Activated CD4-positive, alpha-beta memory T cell treated with anti-CD3 and anti-CD28 coated beads, Interleukin-2, amount 10 ng/mL, durations not matched to agents 7 days and 5 days (primary cell): ENCODE measurements at places on chromosomes 11 and 22. TPM values are rescaled to one million over a fixed set of nuclear protein-coding genes. Genes with fewer than 3 reads are reported as not detected.

GRCh38 chr11:30852091-30852490 is 265.9 kb upstream of the MPPED2 start:
- DNase-seq: no peak

DNA sequence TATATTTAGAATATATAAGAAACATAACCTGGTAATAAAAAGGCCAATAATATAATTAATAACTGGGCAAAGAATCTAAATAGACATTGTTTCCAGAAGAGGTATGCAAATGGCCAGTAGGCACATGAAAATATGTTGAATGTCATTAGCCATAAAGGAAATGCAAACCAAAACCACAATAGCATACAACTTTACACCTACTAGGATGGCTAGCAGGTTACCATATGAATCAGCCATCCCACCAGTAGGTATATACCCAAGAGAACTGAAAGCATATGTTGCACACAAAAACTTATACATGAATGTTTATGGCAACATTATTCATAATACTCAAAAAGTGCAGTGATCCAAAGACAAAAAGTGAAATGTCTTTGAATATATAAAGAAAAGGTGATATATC is 2.7 kb upstream of the OR2D2 start:
- no peak for DNase-seq

GRCh38 chr22:36296690-36297089 is 43.8 kb downstream of the APOL1 start:
- no peak for DNase-seq

GRCh38 chr11:23404225-23405160 is 544.2 kb upstream of the CCDC179 start:
- DNase-seq: no peak

DNA sequence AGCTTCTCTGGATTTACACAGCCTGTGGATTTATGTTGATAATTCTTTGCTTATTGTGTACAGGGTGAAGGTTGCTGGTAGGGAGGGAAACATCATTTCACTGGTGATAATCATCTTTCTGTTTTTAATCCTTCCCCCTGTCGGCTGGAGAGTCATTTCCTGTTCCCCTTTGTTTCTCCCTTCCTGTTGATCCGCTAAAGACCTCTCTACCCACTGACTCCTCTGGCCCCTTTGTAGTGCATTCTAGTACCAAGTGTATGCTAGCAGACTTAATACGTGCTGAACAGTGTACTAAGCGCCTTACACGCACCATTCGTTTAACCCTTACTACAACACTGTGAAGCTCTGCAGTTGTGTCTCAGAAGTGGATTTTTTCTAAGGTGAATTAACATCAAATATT is 19.0 kb upstream of the OR9Q1 start:
- DNase-seq: no peak

DNA sequence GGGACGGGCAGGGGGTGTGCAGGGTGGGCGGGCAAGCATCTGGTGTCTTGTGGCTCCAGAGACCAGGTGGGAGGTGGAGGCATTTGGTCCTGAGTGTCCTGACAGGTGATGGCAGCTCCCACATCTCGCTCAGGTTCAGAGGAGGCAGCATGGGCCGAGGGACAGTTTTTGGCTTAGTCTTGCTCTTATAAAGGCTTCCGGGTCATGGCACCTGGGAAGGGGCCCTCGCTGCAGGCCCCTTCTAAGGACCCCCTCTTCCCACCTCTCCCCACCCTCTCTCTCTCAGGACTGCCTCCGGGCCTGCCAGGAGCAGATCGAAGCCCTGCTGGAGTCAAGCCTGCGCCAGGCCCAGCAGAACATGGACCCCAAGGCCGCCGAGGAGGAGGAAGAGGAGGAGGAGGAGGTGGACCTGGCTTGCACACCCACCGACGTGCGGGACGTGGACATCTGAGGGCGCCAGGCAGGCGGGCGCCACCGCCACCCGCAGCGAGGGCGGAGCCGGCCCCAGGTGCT is 9.9 kb downstream of the CCND1 start:
- DNase-seq: no peak

DNA sequence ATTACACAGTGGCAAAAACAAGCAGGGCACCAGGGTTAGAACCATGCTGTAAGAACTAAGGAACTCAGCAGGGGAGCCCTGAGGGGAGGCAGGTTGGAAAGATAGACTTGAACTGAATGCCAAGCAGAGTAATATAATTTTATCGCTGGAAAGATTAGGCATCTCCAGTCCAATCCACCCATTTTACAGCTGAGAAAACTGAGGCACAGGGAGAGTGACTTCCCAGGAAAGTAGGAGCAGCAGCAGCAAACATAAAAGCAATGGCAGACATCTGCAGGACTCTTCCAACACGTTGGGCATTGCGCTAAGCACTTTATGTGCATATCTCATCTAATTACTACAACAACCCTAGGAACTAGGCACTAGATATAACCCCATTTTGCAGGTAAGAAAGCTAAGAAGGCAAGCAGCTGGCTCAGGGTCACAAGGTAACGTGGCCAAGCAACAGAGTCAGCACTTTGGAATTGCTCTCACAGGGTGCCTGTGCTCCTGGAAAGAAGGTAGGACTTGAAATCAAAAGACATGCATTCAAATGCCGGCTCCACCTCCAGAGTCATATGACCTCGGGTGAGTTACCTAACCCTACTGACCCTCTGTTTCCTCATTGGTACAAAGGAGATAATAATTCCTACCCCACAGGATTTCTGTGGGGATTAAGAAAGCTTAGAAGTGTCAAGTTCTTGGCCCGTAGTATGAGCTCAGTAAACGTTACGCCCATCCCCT is 215.3 kb downstream of the BARX2 start:
- no peak for DNase-seq

DNA sequence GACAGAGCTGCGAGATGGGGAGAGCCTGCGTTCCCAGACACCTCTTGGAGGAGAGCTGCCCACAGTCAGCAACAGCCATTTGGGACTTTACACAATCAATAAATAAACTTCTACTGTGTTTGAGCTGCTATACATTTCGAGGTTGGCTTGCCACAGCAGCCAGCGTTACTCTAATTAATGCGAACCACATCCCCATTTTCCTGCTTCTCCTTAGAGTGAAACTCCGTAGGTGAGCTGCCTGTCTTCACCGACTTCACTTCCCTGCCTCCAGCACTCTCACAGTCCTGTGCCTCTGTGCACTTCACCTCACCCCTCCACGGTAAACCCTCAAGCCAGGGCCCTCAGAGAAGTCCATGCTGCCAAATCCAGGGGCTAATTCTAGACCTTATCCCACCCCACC is 5.9 kb upstream of the SLC22A12 start:
- no peak for DNase-seq

- DNase-seq: no peak
These were observed 51.7 kb downstream of the NAT10 start for GRCh38 chr11:34157163-34157562.

LRP5 gene
- total RNA-seq: 12.3 TPM

B3GAT3 gene
- total RNA-seq: 58.9 TPM
